ENCODE measurements at places on chromosomes 1 and 21.

DNA sequence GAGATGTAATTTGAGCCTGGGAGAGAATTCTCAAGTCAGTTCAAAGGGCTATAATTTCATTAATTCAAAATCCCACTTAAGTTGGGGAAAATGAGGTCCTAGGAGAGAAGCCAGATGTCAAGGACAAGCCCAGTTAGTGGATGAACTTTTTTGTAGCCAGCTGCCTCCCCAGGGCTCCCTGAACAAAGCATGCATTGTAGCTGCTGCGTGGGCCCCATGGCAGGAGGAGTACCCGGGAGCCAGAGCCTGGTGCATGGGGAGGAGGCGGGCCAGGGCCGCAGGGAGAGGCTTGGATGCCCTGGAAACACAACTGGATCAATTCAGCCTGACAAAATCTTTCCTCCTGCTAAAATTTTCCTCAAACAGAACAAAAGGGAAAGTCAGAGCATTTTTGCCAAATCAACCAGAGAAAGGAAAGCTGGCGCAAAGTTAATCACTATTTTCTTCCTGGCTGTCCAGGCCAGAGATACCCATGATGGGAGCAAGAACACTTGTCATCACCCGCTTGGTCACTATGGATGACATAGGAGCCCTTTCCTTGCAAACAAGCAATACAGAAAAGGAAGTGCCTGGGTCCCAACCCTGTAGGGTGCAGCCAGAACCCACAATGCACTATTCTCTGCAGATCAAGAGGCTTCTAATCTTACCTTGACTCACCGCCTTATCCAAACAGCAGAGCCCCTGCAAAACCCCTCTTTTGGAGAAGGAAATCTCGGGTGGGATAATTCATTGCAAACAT is 248.1 kb upstream of the RAB4A start:
- DNase-seq = no peak

- DNase-seq = no peak
These were observed 45.9 kb upstream of the ARTN start for GRCh38 chr1:43887748-43888147.

DNA sequence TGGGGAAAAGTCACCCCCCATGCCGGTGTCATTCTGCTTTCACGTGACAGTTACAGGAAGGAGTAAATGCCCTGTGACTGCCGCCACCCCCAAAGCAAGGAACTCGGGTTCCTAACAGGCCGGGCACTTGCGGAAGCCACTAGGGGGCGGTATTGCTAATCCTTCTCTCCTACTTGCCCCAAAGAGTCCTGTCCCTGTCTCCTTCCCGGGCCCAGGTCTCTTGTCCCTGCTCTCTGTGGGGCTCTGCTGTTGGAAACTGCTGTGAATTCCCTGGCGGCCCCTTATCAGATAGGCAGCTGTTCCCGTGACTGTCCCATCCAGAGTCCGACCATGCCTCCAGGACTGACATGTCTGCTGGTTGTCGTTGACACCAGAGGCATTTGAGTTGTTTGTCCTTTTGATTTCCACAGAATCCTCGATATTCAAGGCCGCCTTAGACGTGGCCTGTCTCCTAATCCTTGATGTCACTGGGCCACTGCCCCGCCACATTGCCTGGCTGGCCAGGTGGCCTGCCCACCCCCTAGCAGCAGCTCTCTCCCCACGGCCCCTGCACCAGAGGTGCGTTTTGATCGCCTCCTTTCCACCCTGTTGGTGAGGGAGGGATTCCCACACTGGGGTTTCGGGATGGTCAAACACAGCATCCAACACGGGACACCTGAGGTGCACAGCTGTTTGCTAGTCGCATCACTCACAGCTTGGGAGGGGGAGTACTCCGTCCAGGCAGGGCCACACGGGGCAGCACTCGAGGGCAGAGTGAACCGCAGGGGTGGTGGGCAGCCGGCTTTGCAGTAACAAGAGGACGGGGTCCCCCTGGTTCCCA is 37.3 kb downstream of the CHAF1B start:
- DNase-seq = no peak

- DNase-seq = no peak
These were observed 22.7 kb downstream of the NAV1 start for GRCh38 chr1:201561601-201562000.

DNA sequence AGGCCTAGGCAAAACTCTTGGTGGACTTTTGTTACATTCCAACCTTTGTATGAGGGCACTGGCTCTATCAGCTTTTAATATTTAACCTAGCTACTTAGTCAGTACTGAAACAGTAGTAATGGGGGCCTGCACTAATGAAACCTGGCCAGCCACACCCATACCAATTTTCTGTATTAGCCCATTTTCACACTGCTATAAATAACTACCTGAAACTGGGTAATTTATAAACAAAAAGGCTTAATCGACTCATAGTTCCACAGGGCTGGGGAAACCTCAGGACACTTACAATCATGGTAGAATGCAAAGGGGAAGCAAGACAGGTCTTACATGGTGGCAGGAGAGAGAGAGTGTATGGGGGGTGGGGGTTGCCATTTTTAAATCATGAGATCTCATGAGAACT is 245.7 kb upstream of the RGS18 start:
- DNase-seq = no peak

DNA sequence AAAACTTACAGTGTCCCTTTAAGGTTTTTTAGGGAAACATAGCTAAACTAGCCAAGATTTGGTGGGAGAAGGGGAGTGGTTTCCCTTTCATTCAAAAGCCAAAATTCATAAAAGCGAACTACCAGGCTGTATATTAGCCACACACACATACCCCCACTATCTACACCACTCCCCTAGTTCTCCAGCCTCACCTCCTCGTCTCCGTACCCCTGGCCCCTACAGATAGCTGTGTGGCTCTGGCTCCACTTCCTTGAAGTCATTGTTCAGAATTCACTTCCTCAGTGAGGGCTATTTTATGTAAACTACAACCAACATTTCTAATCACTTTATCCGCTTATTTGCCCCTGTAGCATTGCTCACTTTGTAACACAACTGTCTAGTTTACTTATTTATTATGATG is 5.3 kb upstream of the DPH5 start:
- DNase-seq = no peak

- no peak for DNase-seq
These were observed 16.7 kb upstream of the TTLL10 start for GRCh38 chr1:1157033-1157365.

DNA sequence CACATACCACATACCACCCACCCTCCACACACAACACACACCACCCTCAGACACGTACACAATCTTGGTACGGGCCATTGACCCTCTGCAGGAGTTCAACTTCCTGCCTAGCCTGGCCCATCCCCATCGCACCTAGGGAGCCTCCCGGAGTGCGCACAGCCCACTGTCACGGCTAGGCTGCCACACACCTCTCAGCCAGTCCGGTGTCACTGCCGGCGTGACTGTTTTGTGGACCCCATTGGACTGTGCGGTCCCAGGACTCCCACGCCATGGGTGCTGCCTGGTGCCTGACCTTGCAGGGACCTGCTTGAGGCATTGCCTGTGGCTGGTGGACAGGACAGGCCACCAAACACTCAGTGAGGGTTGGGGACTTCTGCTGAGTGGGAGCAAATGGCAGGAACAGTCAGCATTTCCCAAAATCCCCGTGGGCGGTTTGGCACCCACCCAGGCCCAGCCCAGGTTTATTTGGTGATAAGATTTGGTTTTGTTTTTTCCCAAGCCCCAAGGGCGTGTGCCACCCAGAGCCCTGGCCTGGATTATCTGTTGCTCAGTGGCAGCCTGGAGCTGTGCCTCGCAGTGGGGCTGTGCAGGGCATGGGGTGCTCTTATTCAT is 27.7 kb downstream of the RAB7B start:
- DNase-seq = no peak

GRCh38 chr1:84073266-84073665 is 70.8 kb upstream of the PRKACB start:
- no peak for DNase-seq

- peak; percentile 35 for DNase-seq
These were observed at the start of gene TCEA3 for GRCh38 chr1:23424293-23425192. TSS of gene TCEA3 (minus strand) at chr1:23424748. CDS start at chr1:23424633, 115 bp downstream.

DNA sequence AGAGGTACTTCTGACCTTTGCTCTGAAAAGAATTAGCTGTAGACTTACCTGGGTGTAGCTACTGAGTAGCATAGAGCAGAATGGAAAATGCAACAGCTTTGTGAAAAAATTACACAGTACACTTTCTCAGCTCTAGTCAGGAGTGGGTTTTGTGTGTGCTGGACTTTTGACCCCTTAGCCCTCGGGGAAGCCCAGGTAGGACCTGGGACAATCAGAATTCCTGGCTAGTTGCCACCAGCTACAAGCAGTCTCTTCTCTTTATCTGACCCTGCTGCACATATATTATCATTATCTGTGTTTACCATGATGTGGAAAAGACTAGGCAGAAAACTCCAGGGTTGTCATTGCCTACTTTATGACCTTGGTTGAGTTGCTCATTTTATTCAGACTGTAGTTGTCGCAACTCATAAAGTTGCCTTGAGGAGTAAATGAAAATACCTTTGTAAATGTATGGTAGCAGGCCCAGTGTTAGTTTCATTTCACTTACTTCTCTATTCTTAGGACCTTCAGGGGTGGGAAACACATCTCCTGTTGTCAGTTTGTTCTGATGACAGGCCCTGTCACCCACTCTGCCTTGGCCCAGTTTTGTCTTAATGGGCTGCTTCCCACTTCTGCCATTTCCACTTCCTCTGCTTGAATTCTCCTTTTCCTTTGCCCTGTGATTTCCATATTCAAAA is 5.4 kb downstream of the NEK7 start:
- DNase-seq = no peak

DNA sequence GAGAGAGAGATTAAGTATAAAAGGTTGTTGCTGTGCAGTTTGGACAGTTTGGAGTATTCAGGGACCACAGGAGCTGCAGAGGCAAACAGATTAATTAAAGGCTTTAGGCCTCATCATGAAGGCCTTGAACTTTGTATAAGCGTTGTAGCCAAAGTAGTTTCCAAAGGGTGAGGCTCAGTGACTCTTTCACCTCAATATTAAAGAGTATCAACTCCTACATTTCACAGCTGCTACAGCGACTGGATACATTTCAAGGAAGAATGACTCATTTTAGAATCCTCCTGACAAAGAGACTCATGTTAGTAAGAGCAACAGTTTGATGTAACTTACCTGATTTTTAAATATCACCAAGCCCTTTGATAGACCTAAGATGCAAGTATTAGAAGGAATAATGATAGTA is 355.5 kb downstream of the HLX start:
- DNase-seq = no peak

GRCh38 chr1:150692720-150693119 is 4.2 kb downstream of the GOLPH3L start:
- DNase-seq = no peak

DNA sequence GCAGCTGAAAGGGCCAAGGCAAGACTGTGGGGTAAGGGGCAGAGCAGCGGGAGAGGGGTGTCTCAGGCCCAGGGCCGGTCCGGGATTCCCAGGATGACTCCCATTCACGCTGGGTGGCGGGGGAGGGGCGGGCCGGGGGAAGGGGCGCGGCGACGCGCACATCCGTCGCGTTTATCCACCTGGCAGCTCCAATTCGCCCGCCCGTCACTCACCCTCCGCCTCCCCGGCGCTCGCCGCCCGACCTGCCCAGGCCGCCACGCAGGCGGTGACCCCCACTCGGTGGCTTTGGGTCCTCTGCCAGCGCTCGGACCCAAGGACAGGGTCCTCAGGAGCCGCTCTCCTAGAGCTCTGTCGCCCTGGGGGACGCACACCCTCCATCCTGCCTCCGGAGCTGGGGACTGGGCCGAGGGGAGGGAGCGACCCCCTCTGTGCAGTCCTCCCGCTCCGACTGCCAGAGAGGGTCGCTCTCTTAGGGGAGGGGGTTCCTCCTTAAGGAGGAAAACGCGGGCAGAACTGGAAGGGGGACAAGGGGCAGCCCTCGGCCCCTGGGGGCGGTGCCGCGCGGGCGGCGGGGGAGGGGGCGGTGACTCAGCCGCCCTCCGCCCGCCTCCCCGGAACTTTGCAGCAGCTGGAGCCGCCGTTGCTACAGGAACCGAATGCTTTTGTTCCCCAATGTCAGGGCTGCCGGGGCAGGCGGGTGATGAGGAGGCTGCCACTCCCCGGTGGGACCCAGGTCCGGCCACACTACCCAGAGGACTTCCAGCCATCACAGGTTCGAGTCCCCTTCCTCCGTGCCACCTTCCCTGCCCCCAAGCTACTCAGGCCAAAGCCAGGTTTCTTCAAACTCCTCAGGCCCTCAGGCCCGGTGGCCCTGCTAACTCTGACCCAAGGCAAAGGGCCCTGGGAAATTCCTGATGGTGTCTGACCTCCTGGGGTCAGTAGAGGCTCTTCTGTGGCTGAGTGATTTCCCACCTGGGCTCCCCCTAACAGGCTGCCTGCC is 3.4 kb downstream of the ADGRB2 start:
- peak; percentile 83 for DNase-seq

GRCh38 chr1:78370356-78370755 is 120.4 kb upstream of the PTGFR start:
- no peak for DNase-seq

DNA sequence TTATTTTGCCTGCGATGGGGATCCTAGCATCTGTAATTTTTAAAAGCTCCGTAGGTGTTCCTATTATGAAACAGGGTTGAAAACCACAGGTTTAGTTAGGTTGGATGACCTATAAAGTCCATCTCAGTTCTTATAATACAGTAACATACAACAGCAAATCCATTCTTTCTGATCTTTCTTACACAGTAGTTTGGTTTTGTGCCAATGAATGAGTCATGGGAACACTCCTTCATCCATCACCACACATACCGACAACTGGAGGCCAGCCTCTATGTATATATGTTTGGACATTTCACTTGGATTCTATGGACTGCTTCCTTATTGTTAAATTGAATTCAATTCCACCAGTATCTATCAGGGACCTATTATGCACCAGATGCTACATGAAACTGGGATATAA is 118.4 kb upstream of the L1TD1 start:
- DNase-seq = no peak

DNA sequence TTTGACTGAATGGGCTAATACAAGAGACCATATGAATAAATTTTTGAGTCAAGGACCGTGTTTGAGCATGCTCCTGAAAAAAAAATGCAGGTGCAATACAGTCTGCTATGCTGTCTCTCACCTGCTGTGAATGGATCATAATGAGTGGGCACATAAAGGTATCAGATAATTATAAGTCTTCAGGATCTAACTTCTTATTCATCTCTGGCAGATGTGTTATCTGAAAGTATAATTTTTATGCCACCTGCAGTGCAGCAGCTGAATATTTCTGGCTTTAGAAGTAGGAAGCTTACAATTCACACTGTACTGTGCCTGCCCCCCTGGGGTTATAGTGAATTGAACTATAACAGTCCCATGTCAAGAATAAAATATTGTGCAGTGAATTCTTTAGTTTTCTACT is 333.3 kb downstream of the MRPL39 start:
- DNase-seq = no peak

DNA sequence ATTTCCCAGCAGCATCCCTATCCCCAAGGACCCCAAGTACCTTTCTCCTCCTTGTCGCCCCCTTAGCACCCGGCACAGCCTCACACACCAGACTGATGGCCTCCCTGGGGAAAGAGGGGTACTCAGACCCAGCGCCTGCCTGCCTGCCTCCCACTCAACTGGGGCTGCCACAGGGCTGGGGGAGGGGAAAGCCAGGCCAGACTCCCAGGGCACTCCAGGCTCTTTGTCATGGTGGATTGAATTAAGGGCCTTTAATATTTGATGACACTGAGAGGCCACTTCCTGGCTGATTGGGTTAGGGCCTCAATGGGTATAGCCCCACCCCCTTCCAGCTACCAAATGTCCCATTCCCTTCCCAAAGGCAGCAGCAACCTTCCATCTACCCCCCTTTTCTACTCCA is 1.8 kb downstream of the SHC1 start:
- no peak for DNase-seq
